ENCODE measurements at places on chromosomes 7 and 10. TPM values are rescaled to one million over a fixed set of nuclear protein-coding genes. Genes with fewer than 3 reads are reported as not detected.

DNA sequence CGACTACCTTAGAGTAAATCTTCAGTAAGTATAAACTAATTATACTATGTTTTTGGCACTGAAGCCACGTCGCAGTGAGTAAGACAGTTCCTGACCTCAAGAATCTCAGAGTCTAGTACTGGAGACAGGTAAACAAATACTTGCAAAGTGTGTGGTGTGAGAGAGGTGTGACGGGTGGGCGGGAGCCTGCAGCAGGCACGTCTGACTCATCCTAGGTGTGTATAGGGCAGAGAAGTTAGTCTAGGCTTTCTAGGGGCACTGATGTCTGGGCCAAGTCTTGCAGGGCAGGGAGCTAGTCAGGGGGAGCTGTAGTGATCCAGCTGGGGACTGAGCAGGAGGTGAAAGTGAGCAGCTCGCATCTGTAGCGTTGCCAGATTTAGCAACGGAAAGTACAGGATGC is 35.9 kb upstream of the SFTPD start:
- peak; percentile 20 for DNase-seq

- DNase-seq, result no peak
These were observed 224.9 kb downstream of the SKIDA1 start for GRCh38 chr10:21300551-21300950.

DNA sequence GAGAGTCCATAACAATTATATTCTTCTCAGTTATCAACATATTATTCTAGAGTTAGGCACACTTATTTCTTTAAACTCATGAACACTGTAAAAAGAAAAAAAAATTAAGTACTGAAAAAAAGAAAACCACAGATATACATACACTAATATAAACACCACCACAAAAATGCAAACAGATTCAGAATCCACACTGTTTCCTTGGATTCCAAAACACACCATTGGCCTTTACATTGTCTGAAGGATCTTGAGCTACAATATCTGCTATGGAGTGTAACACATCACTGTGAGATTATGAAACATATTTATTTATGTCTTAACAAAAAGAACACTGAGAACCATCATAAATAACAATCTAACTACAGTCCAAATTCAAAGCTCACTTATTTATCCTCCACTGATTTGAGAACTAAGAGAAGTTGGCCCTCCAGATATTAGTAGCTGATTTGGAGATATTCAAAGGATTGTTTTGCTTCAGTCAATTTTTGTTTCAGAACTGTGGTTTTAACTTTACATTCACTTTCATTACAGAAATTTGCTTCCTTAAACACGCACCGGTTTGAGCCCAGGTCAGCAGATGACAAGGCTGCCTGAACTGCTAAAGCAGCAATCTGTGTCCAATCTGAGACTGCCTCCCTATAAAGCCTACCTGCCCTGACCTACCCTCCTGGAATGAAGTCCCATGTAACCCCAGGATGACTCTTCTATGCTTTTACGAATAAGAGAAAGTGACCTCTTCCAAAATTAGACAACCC is 47.0 kb upstream of the CDK1 start:
- no peak for DNase-seq

DNA sequence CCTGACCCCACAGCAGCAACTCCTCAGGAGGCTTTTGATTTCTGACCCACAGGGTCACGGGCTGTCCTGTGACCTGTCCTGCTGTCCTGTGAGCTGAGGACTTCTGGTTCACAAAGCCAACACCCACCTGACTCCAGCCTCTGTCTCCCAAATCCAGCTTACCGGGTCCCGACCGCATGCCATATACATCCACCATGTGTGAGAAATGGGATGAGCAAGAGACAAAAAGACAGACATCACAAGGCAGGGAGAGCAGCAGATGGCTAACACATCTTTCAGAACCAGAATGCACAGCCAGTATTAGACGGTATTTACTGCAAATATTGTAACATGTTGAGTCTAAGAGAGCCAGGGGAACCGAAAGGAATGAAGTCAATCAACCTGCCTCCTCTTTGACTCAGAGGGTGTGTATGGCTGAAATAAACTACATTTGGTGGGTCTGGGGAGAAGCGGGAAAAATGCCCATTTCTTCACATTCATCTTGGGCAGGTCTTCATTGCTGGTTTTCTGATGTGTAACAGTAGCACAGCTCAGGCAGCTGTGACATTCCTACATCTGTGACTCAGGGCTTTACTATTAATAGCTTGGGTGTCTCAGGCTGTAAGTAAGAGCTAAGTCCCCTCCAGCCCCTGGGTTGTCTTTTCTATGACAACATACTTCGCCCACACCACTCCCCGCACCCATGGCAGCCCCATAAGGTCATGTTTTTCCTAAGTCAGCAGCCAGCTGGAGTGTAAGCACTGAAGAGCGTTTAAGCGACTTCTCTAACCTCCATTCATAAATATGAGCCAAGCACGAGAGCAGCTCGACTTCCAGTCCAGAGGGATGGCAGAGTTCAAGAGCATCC is 25.0 kb downstream of the ABLIM1 start:
- no peak for DNase-seq

DNA sequence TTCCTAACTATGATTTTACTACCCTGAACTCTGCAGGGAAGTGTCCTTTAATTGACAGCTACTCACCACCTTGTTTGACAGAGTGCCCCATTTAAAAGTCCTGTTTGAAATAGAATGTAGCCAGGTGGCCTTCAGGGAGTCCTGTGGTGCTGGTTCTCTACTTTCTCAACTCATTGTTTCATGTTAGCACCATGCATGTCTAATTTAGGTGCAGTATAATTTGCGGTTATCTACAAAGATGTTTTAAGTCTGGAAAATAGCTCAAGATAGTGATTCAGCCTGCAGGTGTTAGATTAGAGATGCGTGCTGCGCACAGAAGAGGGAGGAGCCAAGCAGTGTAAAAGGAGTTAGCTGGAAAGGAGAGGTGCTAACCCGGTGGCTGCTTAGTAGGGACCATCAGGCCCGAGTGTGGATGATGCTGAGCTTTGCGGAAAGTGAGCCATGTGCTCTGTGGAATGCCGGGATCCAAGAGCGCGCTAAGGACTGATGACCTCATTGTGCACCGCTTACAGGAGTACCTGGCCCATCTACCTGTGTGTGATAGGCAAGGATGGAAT is 1.2 kb downstream of the CCM2 start:
- peak; percentile 44 for DNase-seq

DNA sequence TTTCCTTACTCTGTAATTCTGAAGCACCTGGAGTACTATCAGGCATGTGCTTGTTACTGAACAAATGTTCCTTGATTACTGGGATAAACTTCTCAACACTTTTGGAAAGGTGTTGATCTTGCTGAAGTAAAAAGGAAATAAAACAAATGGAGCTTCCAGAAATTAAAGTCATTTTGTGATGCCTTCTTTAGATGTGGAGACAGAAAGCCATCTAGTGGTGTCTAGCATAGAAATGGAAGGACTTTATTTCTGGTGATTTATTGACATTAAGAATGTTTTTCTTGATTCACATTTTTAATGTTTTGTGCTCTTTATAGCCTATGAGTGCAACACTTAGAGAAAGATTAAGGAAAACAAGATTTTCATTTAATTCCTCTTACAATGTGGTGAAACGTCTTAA is 1.4 kb downstream of the SFR1 start:
- no peak for DNase-seq

- no peak for DNase-seq
These were observed 140.2 kb upstream of the TNS3 start for GRCh38 chr7:47722126-47722525.

DNA sequence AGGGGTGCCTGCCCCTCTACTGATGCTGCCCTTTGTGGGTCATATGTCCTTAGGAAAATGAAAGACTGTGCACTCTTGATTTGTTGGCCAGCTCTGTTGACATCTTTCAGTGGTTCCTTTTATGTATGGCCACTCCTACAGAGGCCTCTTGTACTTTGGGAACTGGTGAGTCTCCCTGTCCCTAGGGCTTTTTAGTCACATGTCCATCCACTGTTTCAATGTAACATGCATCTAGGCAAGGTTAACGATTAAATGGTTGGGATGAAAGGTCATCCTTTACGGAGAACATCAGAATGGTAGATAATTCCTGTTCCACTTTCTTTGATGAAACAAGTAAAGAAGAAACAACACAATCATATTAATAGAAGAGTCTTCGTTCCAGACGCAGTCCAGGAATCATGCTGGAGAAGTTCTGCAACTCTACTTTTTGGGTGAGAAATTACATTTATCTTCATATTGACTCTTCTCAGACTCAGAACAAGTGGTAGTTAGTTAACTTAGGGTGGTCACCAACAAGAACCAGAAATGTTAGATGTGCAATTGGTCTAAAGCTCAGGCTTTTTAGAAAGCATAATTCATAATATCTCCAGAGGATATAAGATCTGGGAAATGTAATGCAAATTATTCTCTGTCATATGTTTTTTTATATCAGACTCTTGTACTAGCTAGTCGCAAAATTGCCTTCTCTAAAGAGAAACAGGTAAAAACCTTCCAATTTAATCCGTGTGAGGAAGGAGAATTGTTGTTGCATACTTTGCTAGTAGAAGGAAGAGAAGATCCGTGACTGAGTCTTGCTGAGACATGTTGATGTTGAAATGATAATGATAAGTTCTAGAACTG is at the start of gene ABCC2:
ABCC2 (plus strand) TSS at position 194 of the 840 bp plus-strand sequence; CDS start at position 399, 205 bp downstream.
- no peak for DNase-seq

- DNase-seq, result no peak
These were observed 202.1 kb upstream of the NPVF start for GRCh38 chr7:25430200-25430931.

DNA sequence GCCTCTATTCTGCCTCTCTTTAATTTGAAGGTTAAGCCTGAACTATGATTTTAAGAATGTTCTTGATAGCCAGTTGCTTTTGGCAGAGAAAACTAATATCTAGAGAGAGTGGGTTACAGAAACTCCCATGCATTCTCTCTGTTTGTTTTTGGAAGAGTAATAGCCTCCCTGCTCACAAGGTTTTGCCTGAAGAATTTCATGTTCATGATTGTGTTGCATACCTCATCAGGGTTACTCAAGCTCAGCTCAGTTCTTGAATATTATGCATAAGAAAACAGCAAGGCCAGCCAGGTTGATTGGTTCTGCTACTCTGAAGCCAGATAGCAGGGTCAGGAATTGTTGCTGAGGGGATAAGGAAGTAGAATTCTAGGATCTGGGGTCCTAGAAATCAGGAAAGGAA is 137.4 kb downstream of the MDFIC start:
- no peak for DNase-seq

GRCh38 chr7:140242057-140243031 is 65.6 kb upstream of the KDM7A start:
- no peak for DNase-seq

DNA sequence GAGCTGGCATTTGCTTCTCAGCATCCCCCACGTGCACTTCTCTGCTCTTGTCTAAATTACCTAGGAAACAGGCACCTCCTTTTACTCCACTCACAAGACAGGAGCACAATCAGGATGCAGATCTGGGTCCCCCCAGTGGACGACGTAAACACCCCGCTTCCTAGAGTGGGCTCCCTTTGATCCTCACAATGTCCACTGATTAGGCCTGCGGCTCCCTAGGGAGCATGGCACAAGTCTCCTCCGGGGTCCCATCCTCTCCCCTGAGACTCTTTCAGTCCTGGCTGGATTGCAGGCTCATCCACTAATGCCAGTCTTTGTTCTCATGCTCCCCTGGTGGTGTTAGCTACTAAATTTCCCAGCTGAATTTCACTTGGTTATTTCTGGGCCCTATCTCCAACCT is 98.3 kb downstream of the GLI3 start:
- DNase-seq, result peak; percentile 36

DNA sequence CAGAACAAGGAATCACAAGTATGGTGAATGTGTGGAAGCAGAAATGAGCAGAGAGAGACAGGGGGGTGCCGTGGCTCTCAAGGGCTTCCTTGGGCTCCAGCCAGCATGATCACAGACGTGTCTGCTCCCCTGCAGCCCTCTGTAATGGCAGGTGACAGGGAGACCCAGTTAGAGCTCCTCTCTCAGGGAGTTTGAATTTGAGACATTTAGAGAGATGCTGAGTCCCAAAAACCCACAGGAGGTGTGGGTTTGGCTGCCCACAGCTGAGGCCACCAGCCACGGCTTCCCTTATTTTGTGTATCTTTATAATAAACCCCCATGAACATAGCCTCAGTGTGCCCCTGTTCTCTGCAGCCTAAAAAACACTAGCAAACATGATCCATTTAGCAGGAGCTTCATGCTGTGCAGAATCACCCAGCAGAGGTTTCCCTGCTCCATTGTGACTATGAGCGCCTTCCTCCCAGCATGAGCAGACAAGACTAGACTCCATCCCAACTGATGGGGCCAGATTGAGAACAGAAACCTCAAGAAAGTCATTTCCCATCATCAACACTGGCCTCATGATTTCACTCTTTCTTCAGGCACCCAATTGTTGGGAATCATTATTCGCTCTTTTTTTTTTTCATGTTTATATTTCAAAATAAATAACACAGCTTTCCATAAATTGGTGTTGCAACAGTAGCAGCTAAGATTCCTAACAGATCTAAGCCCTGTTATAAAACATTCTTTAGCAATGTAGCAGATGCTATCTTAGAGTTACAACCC is 13.4 kb downstream of the NOD1 start:
- no peak for DNase-seq

DNA sequence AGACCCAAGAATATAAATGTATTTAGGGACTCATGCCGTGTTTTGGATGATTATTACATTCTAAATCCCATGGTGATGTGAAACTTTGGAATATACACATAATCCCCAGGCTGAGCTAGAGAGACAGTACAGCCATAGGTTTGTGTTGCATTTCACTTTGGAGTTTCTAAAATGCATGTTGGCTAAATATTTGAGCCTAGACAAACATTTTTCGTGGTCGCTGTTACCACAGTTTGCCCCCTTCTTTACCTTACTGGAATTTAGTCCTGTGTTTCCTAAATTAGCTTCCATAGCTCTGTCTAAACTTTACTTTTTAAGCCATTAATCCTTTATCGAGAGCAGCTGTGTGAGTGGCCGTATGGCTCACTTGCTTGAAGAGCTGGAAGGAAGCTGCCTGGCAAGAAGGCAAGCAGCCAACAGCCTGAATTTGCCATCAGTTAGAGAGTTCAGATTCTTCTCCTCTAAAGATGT is 192.0 kb downstream of the BICC1 start:
- no peak for DNase-seq

DNA sequence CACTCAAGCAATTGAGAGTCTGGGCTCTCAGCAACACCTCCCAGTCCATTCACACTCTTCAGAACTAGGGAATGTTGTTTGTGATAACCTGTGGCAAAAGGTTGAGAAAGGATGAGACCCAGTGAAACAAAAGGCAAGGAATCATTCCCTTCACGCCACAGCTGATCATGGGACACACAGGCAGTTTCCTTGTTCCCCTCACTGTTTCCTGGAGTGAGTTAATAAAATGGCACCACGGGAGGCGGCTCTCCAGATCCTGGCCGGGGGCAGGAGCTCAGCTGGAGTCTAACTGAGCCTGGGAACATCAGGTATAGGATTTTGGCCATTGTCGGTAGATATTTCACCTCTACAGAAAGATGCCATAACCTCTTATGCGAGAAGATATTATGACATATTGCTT is 107.3 kb upstream of the FAM171A1 start:
- DNase-seq, result peak; percentile 36

- DNase-seq, result no peak
These were observed 23.5 kb downstream of the CH25H start for GRCh38 chr10:89183571-89183970.

The PRKAR2B gene
- total RNA-seq, result 15.2 TPM

The ARMS2 gene
- not detected for total RNA-seq

Data from H9 (cell line).